Muscle of leg (tissue), 16 donors: ENCODE measurements at places on chromosomes 1 and 21.

GRCh38 chr21:35737449-35737848 lies 322.9 kb downstream of the SETD4 start:
- DNase-seq, result peak; percentile 77

GRCh38 chr1:157410457-157410856 lies 141.9 kb downstream of the FCRL5 start:
- DNase-seq, result no peak

DNA sequence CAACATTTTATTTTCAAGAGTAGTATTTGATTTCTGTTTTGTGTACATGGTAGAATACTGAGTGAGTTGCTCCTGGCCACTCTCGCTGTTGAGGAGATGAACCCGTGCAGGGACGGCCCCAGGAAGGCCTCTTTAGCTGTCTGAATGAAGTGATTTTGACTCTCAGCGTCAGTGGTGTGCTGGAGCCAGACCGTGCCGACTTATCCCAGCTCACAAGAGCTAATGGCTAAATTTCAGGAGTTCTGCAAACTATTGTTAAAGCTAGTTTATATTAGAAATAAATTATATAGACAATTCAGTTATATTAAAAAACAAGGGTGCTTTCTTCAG lies 111.2 kb upstream of the KIF26B start:
- no peak for DNase-seq

GRCh38 chr1:27646676-27647075 lies 11.7 kb upstream of the FGR start:
- no peak for DNase-seq
